ENCODE measurements at places on chromosomes 13 and 19.

GRCh38 chr19:46784262-46785053 is 3.9 kb downstream of the SLC1A5 start:
- peak; percentile 82 for DNase-seq

GRCh38 chr19:14985133-14985532 is 5.5 kb upstream of the SLC1A6 start:
- no peak for DNase-seq

DNA sequence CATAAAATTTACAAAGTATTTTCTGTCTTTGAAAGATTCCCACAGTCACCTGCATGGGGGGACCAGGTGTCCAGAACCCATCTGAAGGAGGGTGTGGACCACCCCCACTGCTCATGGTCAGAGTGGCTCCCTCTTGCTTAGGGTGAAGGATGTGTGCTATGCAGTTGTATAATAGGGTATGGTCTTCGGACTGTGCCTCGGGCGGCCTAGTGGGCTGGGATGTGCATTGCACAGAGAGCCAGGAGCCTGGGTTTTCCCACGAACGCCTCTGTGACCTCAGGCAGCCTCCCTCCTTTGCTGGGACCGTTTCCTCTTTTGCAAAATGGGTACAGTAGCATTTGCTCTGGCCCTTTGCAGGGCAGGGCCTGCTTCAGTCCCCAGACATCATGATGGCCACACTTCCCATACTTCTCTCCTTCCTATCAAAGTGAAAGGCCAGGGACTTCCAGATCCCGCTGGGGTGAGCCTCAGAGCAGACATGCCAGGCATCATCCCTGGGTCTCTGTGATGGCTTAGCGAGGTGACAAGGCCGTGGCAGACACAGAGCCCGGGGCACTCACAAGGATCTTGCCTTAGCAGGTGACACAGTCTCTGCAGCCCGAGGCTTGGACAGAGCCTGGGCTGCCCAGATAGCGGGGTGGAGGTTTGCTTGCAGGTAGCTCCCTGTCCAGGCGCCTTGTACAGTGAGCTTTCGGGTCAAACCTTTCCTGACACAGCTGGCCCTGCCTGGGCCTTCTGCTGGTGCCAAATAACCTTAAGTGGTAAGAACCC is 59.4 kb upstream of the ZNF536 start:
- no peak for DNase-seq

DNA sequence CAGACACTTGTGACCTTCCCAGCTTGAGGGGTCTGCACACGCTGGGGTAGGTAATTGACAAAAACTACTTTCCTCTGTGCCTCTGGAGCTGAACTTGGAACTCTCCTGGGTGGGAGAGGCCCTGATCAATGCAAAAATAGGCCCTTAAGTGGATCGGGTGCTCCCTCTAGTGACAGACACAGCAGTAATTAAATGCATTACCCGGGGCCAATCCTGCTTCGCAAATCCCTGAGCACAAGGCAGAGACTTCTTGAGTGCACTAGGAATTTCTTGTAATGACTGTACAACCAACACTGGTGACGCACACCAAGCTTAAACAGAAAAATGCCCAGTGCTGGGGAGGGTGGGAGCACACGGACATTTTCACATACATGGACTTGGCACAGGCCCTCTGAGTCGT is 10.6 kb upstream of the UBE2S start:
- no peak for DNase-seq

- peak; percentile 16 for DNase-seq
Measured at GRCh38 chr13:59409211-59409610, 754.5 kb downstream of the DIAPH3 start.

DNA sequence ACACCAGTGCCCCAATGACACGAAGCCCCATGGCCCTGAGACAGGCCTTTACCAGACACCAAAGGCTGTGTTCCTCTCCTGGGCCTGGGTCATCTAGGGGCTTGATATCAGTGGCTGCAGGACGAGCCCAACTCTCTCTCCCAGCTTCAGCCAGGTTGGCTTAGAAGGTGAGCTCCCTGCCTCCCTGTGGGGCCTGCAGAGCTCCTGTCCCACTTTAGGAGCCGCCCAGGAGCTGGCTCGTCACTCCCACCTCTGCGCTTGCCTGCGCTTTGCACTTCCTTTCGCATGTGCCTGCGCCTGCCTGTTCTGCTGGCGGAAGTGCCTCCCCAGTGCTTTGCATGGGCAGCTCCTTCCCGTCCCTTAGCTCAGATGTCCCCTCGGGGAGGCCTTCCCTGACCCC is 4.9 kb downstream of the CALM3 start:
- no peak for DNase-seq

DNA sequence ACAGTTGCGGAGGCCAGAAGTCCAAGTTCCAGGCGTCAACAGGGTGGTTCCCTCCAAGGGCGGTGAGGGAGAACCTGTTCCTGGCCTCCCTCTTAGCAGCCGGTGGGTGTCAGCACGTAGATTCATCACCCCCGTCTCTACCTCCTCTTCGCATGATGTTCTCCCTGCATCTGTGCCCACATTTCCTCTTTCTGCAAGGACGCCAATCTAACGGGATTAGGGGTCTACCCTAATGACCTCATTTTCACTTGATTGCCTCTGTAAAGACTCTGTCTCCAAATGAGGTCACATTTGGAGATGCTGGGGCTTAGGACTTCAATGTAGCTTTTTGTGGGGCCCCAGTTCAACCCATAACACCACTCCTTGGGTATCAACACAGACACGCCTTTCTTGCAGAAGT is 38.5 kb downstream of the DPF1 start:
- DNase-seq: no peak

DNA sequence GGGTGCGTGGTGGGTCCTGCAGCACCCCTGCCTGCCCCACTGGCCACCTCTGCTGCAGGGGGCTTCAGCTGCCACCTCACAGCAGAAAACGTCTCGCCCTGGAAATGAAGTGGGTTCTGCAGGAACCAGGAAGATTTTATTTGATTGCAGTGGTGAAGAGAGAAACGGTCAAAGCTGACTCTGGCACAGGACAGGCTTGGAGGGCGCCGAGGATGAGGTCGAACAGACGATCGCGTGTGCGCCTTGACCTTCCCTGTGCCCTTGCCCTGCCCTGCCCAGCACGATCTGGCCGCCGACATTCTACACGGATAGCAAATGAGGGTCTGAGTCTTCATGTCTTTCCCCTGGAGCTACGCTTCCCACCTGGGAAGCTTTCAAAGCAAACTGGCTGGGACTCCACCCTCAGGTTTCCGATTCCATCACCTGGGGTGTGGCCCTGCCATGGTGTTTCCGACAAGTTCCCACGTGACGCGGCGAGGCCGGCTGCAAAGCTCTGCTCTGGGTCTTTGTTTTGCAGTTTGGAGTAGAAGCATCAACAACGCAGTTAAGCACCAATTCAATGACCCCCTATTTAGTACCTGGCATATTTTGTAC is 50.3 kb upstream of the TUBGCP3 start:
- no peak for DNase-seq

GRCh38 chr13:45301263-45301662 is 39.7 kb downstream of the TPT1 start:
- DNase-seq: no peak

DNA sequence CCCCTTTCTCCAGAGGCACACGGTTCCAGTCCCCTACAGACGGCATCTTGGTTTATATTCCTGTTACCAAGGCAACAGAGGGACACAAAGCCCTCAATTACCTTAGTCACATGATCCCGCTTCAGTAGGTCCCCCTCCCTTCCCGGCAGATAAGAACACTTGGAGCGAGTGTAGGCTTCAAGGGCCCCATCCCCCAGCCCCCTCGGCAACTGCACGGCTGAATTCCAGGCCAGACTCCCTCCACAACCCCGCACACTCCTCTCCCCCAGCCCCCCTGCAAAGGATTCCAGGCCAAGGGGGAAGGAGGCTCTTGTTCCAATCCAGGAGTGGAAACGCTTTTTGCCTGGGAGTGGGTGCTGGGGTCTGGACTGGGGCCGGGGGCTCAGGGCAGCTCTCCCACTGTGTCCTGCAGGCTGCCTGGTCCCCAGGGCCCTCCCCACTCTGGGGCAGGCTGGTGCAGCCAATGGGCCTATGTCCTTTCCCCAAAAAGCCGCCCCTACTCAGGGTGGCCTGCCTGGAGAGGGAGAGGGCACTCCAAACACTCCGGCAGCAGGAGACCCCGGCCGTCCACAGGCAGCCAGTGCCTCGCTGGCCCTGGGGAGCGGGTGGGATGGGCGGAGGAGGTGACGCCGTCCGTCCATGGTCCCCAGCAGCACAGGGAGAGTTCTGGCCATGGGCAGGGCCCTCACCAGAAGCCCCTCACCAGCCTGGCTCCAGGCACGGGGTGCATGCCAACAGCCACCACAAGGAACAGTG is 62.6 kb downstream of the MLLT1 start:
- DNase-seq: peak; percentile 59

- DNase-seq: no peak
Measured at GRCh38 chr19:18666784-18667183, 16.7 kb upstream of the CRTC1 start.

DNA sequence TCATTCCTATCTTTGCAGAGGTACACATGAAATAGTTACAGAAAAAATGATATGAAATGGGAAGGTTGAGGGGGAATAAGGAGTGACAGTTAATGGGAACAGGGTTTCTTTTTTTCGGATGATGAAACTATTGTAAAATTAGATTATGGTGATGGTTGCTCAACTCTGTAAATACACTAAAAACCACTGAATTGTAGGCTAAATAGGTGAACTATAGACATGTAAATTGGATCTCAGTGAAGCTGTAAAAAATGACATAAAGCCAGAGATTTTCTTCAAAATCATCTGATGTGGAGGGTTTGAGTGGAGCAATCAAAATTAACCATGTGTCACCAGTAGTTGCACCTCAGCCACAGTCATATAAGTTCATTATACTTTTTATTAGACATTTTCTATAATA is 6.6 kb upstream of the FLT3 start:
- no peak for DNase-seq

DNA sequence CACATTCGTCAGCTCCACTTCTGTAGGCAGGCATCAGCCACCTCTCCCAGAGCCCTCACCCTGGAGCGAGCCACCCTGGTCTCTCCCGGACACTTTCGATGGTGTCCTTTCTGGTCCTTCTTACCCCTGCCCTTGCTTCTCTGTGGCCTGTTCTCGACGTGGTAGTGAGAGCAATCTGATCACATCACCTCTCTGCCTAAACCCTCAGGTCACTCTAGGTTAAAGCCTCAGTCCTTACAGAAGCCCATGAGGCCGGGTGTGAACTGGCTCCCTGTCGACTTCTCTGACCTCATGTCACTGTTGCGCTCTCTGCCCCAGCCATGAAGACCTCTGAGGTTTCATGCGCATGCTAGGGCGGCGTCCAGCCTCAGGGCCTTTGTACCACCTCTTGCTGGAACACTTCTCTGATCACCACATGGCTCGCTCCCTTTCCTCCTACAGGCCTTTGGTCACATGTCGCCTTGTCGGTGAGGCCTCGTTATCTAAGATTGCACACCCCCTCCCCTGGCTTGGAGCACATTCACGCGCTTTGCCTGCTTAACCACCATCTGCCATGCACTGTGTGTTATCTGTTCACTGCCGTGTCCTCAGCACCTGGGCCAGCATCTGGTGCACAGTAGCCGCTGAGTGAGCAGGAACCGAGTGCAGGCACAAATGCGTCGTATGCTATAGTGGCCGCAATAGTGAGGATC is 101.5 kb downstream of the DPF1 start:
- DNase-seq: no peak

Measured in uterus (tissue), 4 donors.